PC-3 (cell line): ENCODE measurements at places on chromosomes 13 and 19. TPM values are rescaled to one million over a fixed set of nuclear protein-coding genes. Genes with fewer than 3 reads are reported as not detected.

The SHISA2 gene
- total RNA-seq, result 7.8 TPM in 2 replicates

The BRME1 gene
- 5.4 and 6.0 TPM in 2 replicates for total RNA-seq

The MARK4 gene
- 12.1 and 21.8 TPM in 2 replicates for total RNA-seq

The ARHGEF7 gene
- total RNA-seq, result 14.7 and 25.9 TPM in 2 replicates

The AKAP11 gene
- 5.2 and 7.2 TPM in 2 replicates for total RNA-seq

The PSG11 gene
- not detected in 2 replicates for total RNA-seq

The CDX2 gene
- total RNA-seq, result 0.62 TPM in 1 of 2 replicates, not detected in the other

The MYO9B gene
- 68.3 and 76.1 TPM in 2 replicates for total RNA-seq

- DNase-seq, result no peak
Observed at GRCh38 chr13:80945328-80945727, 604.4 kb upstream of the SPRY2 start.

DNA sequence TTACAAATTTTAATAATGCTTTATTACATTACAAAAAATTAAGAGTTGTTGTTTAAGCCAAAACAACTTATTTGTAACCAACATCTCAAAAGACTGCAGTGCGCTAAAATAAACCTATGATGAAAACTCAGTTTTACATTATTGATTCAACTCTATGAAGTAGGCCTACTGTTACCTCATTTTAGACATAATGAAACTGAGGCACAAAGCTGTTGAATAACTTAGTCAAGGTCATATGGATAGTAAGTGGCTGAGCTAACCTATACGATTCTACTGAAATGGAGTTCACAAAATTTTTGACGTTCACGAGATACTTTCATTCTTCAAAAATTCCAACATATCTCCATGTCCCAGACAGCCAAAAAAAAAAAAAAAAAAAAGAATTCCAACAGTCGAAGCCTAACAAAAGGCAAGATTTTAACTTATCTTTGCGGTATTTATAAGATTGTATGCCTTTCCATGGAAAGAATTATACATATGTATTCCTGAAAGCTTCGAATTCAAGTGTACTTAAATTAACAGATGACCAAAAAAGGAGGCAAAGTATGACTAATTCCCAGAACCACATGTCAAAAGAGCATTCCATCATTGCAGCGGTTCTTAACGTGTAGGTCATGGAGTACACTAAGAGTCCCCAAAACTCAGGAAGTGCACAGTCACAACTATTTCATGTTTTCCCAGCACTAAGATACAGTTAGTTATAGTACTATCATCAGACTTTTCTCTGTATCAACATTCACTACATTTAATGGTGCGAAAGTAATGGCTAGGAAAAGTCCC, 69.4 kb downstream of the PSPC1 start:
- peak; percentile 46 for DNase-seq

- no peak for DNase-seq
Observed at GRCh38 chr19:45824041-45824471, 8.9 kb upstream of the RSPH6A start.

DNA sequence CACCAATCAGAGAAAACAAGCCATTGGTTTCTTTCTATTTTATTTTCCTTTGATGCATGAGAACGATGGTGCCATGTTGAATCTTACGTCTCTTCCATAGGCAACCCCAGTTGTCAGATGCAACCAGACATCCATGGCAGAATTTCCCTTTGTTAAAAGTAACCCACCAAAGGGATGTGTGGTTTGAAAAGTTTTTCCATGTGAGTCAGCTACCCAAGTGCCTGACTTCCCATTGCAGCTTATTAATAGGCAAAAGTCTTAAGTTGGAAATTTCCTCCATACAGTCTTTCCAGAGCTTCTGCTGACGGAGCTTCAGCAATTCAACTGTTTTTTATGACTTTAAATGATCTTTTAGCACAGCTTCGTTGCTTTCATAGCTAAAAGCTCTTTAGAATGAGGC, 73.8 kb upstream of the FAM216B start:
- DNase-seq, result no peak

- peak; percentile 85 for DNase-seq
Observed at GRCh38 chr19:9917321-9917720, 19.0 kb downstream of the OLFM2 start.

DNA sequence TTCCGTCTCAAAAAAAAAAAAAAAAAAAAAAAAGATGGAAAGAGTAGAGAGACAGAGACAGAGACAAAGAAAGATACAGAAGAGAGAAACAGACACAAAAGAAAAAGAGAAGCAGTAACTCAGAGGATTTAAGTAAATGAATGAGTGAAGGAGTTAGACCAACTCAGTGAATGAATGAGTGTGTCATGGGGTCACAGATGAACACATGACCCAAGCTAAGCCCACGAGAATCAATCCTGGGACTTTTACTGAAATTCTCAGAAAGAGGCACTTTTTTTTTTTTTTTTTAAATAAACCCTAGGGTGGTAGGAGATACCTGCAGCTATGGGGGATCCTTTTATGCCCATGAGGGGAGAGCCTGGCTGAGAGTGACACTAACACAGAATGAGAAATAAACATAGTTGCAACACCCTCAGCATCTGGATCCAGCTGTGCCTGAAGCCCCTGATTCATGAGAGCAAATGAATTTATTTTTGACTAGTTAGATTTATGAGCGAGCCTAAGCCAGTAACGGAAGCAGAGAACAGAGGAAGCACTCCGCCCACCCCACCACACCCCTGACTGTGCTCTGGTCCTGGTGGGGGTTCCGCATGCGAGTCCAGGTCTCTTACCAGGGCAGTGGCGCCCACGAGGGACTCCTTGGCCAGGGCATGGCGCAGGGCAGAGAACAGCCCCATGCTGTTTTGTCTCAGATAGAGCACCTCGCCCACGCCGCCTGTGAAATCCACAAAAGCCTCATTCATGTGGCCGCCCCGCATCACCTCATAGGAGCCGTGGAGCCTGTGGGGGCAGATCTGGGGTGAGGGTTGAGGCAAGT, 4.6 kb downstream of the CAPN12 start:
- no peak for DNase-seq

- peak; percentile 81 for DNase-seq
Observed at GRCh38 chr19:35911790-35912189, 3.7 kb upstream of the TYROBP start.

DNA sequence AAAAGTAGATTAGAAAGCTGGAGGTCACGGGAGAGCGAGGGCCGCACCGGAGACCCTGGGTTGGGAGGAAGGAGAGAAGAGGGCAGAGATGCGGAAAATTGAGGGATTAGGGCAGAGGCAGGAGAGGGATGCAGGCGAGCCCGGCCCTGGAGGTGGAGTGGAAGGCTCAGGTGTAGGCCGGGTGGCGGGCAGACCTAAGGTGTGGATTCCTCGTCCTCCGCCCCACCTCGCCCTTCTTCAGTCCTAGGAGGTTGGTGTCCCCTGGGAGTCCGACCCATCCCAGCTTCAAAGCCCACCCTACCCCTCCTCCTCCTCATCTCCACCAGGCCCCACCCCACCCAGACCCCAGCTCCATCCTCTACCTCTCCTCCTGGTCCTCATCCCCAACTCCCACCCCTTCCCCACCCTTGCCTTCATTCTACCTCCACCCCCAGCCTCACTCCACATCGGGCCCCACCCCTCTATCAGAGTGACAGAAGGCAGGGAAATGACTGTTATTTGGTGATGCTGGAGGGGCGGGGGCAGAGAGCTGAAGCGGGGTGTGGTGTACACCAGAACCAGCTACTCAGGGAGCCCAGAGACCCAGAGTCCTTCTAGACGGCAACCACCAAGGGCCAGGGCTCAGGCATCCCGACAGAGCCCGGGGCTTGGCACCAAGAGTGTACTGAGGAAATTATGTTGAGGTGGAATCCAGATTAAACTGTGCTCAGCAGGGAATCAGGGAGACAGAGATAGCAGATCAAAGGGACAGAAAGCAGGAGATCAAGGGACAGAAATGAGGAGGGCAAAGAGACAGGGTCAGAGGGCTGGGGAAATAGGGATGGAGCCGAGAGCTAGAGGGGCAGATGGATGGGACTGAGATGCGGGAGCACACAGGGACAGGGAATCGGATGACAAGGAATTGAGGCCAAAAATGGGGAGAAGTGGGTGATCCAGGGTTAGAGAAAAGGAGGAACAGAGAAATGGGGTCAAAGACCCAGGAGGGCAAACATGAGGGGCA, 6.4 kb downstream of the ERFL start:
- no peak for DNase-seq

DNA sequence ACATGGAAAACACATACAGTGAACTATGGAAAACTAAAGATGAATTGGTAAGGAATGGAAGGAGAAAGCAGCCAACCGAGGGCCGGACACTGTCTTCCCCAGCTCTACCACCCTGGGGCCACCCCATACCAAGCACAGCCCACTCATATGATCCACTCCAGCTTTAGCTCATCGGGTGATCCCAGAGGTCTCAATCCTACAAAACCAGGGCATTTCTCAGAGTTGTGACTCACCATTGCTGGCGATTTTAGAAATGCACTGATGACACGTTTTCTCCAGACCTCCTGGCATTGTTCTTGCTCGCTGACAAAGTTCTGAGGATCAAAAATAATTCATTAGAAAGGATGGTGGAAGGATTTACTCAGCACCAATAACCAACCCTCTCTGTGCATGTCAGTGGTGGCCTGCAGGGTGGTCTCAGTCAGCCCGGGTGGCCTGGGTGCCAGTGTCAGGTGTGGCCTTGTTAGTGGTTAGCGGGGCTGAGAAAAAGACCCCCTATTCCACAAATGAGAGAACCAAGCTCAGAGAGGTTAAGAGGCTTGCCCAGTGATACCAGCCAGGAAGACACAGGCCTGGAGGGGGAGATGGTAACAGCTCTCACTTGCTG, 6.6 kb downstream of the TMEM272 start:
- DNase-seq, result peak; percentile 16

- DNase-seq, result no peak
Observed at GRCh38 chr13:100532836-100533435, 55.7 kb downstream of the GGACT start.

- no peak for DNase-seq
Observed at GRCh38 chr19:19752760-19753403, 20.0 kb upstream of the ZNF14 start.

DNA sequence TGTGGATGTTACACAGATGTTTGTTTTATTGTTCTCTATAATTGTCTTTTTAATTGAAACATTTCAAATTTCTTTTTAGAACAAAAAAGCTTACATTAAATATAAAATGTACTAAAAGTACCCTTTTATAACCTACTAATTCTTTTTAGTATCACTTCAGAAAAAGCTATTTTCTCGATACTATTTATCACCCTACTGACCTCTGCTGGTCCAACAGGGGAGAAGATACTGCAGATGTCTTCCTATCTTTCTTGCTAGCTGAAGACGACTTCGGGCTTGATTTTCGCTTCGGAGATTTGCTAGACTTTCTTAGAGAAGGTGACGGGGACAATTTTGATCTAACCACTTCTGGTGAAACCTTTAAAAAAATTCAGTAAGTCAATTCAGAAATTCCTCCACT, 42.4 kb downstream of the ZC3H13 start:
- no peak for DNase-seq

GRCh38 chr19:41957838-41958366, 1.2 kb downstream of the RABAC1 start:
- peak; percentile 87 for DNase-seq

GRCh38 chr13:33642374-33643065, 175.4 kb upstream of the RFC3 start:
- peak; percentile 32 for DNase-seq
